ENCODE measurements at places on chromosomes 2 and 18.

GRCh38 chr2:218051903-218052302 lies 17.1 kb upstream of the RUFY4 start:
- DNase-seq = no peak

- no peak for DNase-seq
These were observed 54.1 kb downstream of the ATP8B1 start for GRCh38 chr18:57748770-57749603.

DNA sequence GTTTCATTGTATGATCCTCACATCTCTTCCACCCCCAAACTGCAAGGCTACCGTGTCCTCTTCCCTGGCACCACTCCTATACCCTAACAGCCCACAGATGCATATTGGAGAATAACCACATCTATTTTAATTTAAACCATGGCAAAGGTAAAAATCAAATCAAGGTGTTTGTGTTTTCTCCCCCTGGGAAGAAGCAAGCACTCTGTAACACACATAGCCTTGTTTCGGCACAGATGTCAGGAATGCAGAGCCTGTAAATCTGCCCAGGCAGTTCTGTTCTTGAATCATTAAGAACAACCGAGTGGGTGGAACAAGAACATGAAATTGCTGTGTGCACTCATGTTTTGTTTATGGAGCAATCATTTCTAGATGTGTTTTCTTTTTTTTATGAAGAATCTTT lies 6.8 kb upstream of the COX7A2L start:
- DNase-seq = no peak

DNA sequence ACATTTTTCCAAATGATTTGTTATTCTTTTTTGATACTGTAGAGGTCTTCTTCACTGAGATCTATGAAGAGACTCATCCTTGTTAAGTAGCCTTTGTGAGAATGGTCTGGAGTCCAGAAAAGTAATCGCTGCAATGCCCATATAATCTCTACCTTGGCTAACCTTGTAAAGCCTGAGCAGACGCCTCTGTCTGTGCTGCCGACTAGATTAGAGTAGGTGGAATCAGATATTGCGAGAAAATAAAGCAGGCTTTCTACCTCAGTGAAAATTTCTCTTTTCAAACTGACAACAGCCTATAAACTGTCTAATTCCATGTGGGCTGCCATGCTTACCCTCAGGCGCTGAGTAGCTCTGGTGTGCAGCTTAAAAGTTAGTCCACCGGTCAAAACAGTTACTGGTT lies 17.5 kb upstream of the CERS6 start:
- no peak for DNase-seq

- DNase-seq = no peak
These were observed 172.9 kb upstream of the SETBP1 start for GRCh38 chr18:44507729-44508325.

- DNase-seq = no peak
These were observed 32.6 kb upstream of the BCL11A start for GRCh38 chr2:60586081-60586480.

- no peak for DNase-seq
These were observed 88.1 kb downstream of the EPB41L3 start for GRCh38 chr18:5455674-5456073.

- no peak for DNase-seq
These were observed 533.8 kb upstream of the ACVR2A start for GRCh38 chr2:147311058-147311430.

- no peak for DNase-seq
These were observed 33.1 kb downstream of the NGEF start for GRCh38 chr2:232979871-232980461.

GRCh38 chr2:12424809-12425208 lies 291.9 kb upstream of the TRIB2 start:
- DNase-seq = no peak

DNA sequence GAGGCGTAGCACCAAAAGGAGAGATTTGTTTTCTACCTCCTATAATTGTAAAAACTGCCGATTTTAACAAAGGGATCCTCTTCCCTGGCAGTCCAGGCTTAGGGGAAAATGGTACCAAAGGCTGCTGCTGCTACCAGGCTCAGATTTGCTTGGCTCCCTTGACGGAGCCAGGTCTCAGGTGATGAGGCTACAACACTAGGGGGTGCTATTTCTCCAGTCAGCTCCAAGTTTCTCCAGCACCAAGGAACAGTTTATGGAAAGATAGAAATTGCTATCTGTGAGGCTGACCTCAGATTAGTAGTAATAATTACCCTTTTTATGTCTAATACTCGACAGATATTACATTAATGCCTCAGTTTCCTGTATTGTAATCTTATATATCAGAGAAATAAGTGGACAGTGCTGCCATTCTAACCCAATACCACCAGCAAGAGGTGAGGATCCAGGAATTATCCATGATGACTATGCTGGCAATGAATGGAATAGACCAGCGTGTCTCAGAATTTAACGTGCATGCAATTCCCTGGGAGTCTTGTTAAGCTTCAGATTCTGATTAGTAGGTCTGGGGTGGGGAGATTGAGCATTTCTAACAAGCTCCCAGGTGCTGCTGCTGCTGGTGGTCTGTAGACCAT lies 111.3 kb downstream of the ESCO1 start:
- no peak for DNase-seq

GRCh38 chr2:26144031-26144430 lies 28.9 kb upstream of the GAREM2 start:
- no peak for DNase-seq

GRCh38 chr2:33762636-33763035 lies 163.5 kb upstream of the FAM98A start:
- no peak for DNase-seq

- no peak for DNase-seq
These were observed 230.7 kb downstream of the MYO3B start for GRCh38 chr2:170408461-170409163.

Measured in stimulated activated CD4-positive, alpha-beta T cell treated with anti-CD3 and anti-CD28 coated beads, Interleukin-1b, Interleukin-23, amount 100 ng/mL, for 1 hour (primary cell).